ENCODE measurements at places on chromosomes 5 and 9.

GRCh38 chr9:81474792-81475191, 214.6 kb downstream of the TLE1 start:
- no peak for DNase-seq

DNA sequence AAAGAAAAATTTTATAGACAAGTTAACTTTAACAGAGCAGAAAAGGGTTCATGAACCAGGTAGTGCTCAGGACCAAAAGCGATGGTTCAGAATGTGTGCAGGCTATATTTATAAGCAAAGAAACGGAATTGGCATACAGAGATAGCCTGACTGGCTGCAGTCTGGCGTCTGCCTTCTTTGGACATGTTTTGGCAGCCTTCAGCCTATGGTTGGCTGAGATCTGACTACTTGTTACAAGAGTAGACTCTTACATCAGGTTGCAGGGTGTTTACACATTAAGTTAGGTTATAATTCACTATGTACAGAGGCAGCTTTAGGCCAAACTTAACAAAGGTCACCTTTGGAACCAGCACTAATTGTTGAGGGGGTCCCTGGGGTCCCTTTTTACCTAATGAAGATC, 7.0 kb downstream of the NOP16 start:
- no peak for DNase-seq

DNA sequence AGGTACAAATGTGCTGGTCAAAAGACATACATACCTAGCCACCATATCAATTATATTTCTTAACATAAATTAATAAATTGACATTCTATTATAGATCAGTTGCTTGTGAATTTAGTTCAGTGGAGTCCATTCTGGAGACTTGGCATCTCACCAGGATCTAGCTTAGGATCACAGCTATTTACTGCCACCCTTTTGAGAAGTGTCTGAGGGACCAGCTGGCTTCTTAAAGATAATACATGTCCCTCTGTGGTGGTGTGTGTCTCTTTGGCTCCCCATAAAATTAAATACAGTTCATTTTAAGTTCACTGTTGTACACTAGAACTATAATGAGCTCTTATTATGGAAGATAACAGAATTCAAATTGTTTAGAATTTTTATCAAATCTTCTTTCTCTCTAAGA, 290.7 kb downstream of the PRELID2 start:
- DNase-seq: no peak

DNA sequence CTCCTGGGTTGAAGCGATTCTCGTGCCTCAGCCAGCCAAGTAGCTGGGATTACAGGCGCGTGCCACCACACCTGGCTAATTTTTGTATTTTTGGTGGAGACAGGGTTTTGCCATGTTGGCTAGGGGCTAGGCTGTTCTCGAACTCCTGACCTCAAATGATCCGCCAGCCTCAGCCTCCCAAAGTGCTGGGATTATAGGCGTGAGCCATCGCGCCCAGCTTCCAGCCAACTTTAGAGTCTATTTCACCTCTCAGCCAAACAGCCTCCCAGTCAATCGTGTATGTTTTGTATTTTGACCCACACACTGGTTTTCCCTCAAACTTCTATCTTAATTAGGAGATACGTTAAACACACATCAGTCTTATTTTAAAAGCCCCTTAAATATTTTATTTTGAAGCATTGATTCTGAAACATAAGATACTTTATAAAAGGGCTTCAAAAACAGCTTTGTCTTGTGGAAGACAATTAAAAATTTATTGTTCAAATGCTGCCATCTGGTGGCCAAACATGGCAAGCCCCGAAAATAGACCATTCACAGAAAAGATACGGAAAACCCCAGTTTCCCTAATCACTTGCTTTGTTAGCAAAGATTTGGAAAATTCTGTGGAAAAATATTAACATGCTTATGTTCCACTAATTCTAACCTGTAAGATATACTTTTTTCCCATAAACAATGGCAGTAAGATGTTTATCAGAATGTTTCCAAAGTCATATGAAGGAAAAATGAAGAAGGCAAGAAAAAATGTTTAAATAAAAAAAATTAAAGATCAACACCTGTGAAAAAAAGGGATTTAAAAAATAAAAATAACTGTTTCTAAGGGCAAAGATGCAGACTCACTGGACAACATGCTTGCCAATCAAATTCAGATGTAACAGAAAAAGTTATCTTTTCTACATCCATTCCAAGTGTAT, 33.1 kb downstream of the APTX start:
- peak; percentile 2 for DNase-seq

DNA sequence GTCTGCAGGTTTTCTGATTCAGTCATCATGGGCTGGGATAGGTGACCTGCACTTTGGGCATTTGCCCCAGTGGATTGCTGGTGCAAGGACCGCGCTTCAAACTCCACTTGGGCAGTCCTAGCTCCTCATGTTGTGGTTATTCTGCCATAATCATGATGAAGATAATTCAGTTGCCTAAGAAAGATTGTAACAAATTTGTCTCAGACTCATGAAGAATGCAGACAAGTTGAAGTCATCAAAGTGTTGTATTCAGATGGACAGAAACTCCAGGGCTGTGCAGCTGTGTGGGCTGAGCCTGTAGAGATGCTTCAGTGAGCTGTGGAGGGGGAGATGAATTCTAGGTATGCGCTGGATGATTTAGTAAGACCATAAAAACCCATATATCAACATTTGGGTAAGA, 38.5 kb downstream of the TARS1 start:
- DNase-seq: no peak

DNA sequence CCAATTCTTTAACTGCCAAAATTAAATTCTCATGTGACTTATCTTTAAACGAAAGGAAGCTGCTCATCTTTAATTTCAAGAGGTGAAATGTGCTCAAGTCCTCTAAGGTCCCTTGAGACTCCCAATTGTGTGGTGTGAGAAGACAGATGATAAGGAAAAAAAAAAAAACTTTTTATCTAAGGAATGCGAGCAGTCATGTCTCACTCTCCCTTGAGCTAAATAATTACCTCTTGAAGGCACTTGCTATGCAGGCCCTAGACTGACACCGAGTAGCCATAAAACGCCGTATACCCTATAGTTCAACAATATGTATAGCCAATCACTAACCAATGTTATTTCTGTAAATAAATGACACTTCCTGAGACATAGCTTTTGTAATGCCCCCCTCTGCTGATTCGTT, 1.5 kb upstream of the DTWD2 start:
- DNase-seq: no peak

- DNase-seq: no peak
These were observed 122.6 kb downstream of the ADAMTS12 start for GRCh38 chr5:33769196-33769595.
